DMS 273 treated with DMSO at 0.1 percent for 48 hours (cell line): ENCODE measurements at places on chromosomes 5 and 9.
A peak's percentile ranks its signal among the peaks of the same experiment; 100 is the strongest.

GRCh38 chr5:81310402-81311063 is 9.1 kb downstream of the ZCCHC9 start:
- DNase-seq, result no peak

- no peak for DNase-seq
Observed at GRCh38 chr5:5373351-5373989, 49.0 kb upstream of the ICE1 start.

DNA sequence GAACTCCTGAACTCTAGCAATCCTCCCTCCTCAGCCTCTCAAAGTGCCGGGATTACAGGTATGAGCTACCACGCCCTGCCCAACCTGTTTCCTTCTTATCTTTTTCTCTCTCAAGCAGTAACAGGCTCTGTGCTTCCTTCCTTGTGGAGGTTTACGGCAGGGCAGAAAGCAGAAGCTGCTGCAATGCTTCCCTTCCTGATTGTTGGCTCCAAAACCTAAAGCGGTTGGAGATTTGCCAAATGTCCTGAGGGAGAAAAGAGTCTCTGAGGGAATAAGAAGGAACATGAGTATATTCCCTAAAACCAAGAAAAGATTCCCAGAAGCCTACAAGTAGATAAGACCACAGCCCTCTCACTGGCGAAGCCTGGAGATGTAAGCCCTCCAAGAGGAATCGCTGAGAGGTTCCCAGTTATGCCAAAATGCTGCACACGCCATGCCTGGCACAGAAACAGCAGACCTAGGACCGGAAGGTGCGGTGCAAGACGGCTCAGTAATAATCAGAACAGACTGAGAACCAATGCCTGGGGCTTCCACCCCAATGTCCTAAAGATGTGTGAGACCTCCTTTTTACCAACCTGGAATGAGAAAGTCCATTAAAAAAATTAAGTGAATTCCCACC is 73.2 kb downstream of the APTX start:
- DNase-seq, result peak; percentile 40

DNA sequence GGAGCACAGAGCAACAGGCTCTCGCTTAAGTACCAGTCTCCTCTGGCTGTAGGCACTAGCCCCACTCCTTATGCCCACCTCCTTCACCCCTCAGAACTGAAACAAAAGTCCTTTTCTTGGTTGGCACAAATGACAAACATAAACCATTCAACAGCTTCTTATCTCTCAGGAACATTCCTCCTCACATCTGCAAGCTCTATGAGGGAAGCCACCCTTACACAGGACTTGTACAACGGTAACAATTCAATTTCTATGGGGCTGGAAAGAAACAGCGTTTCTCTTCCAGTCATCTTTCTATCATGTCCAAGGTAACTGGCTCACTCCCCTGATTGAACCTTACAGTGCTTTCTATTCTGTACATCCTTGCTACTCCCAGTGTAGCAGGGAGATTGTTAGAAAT is 74.1 kb downstream of the CSF2 start:
- no peak for DNase-seq

- DNase-seq, result no peak
Observed at GRCh38 chr5:91140657-91141056, 242.5 kb downstream of the ARRDC3 start.

GRCh38 chr5:143987751-143988560 is 176.0 kb downstream of the HMHB1 start:
- no peak for DNase-seq

DNA sequence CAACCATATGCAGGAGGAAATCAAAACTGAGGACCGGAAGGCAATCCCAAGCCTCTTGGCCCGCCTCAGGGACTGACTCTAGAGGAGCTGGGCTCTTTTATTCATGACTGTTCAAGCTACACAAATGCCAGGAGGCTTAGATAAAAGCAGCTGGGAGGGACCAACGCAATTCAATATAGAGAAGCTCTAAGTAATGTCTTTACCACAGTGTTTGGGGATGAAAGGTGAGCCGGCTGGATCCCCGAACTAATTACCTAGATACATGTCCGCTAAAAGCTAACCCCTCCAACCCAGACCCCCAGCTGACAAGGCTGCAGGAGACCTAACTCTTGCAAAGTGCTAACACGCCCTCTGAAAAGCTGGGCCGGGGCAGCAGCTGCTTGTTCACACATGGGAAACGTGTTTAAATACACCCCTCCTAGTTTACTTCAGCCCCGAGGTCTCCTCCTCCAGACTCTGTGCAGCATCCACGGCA is 67.5 kb downstream of the TLE1 start:
- DNase-seq, result no peak

GRCh38 chr5:34570721-34571676 is 85.1 kb upstream of the RAI14 start:
- no peak for DNase-seq

DNA sequence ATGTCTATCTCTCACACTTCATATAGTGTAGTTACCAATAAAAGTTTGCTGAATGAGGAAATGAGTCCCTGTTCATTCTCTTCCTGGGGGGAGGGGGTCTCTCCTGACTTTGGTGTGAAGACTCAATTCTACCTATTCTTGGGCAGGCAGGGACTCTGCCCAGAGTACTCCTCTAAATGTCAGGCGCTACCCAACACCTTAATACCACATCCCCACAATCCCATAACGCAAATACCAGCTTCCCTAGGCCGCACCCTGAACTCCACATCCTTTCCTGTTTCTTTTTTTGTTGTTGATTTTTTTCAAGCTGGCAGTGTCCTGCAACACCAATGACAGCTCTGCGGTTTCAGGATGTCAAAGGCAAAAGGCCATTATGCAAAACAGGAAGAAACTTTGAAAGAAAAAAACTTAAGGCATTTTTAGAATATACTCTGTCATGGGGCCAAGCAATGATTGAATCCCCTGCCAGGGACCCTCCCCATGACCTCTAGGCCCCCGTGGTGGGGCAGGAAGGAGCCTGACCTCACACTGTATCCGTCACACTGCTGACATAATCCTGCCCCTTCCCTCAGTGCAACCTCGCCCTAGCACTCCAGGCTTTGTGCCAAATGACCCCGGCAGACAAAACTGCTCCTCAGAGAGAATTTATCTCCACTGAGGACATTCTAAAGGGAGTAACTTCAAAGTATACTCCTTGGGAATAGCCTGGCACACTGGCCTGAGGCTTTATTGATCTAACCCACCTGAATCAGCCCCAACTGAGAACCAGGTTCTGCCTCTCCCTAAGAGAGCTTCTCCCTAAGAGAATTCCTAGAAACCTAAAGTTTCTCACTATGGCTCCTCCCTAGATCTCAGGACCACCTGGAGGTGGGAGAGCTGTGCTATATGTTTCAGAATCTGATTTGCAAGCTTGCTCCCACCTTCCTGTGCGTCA is 8.0 kb downstream of the B4GALT1 start:
- DNase-seq, result no peak
